Adrenal gland (tissue), 19 donors: ENCODE measurements at places on chromosomes 11 and 22. TPM values are rescaled to one million over a fixed set of nuclear protein-coding genes. Genes with fewer than 3 reads are reported as not detected.

DNA sequence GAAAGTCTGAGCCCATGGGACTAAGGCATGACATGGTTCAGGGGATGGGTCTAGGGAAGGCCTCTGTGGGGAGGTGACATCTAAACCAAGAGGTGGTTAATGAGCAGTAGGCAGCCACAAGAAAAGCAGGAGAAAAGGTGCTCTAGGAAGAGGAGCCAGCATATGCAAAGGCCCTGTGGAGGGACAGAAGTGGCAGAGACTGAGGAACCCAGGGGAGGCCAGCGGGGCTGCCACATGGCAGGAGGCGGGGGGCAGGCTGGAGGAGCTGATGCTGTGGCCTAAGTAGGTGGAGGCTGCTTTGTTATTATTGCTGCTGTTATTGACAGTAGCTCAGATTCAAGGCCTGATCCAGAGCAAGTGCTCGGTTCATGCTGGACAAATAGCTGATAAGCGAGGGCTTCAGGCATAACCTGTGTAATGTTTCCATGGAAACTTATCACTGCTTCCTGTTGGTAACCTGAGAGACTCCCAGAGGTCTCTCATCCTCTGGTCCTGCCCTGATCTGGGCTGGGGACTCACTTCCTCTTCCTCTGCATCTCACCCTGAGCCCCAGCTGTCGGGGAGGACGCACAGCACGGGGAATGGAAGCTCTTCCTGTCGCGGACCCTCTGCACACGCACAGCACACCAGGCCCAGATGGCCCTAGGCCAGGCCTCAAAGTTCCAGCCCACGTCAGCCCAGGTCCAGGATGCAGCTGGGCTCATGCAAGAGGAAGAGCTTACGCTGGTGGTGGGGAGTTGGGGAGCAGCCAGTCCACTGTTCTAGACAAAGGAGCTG, 75.2 kb upstream of the TP53I11 start:
- peaks cover 11% of the 10 kb centered on the region for H3K4me1 ChIP-seq
- H3K27me3 ChIP-seq, result no peaks in the 10 kb centered on the region
- peak; percentile 57 for DNase-seq
- H3K36me3 ChIP-seq, result no peaks in the 10 kb centered on the region
- no peak overlapping the region for H3K4me3 ChIP-seq

GRCh38 chr11:46706886-46707285, 6.1 kb downstream of the ZNF408 start:
- H3K4me3 ChIP-seq, result no peak overlapping the region
- H3K27me3 ChIP-seq, result no peaks in the 10 kb centered on the region
- H3K4me1 ChIP-seq, result peaks cover 1% of the 10 kb centered on the region
- no peak overlapping the region for H3K27ac ChIP-seq
- DNase-seq, result no peak

DNA sequence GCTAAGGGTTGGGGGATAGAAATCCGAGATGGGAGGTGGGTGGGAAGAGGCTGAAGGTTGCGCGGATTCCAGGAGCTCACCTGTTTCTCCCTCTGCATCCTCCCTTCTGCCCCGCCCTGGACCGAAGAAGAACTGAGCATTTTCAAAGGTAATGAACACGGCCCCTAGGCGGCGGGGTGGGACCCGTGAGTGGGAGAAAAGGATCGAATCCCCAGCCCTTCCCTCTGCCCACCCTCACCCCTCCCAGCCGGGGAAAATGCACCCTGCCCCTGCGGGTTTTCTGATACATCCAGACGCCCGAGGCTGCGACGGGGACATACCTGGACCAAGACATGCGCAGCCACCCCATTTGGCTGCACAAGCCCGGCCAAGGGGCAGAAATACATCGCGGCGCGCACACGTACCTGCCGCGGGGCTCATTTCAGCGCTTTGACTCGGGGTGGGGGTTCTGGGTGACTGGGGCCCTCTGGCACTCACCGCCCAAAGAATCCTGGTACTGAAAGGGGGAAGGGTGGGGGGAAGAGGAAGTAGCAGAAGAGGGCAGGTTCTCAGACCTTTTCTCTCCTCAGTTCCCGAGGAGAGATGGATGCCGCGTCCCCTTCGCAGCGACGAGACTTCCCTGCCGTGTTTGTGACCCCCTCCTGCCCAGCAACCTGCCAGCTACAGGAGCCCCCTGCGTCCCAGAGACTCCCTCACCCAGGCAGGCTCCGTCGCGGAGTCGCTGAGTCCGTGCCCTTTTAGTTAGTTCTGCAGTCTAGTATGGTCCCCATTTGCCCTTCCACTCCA, 6.0 kb downstream of the VSIG2 start:
- no peaks in the 10 kb centered on the region for H3K36me3 ChIP-seq
- H3K27ac ChIP-seq, result no peak overlapping the region
- no peak for DNase-seq
- H3K4me3 ChIP-seq, result peak overlapping the region; percentile 69

DNA sequence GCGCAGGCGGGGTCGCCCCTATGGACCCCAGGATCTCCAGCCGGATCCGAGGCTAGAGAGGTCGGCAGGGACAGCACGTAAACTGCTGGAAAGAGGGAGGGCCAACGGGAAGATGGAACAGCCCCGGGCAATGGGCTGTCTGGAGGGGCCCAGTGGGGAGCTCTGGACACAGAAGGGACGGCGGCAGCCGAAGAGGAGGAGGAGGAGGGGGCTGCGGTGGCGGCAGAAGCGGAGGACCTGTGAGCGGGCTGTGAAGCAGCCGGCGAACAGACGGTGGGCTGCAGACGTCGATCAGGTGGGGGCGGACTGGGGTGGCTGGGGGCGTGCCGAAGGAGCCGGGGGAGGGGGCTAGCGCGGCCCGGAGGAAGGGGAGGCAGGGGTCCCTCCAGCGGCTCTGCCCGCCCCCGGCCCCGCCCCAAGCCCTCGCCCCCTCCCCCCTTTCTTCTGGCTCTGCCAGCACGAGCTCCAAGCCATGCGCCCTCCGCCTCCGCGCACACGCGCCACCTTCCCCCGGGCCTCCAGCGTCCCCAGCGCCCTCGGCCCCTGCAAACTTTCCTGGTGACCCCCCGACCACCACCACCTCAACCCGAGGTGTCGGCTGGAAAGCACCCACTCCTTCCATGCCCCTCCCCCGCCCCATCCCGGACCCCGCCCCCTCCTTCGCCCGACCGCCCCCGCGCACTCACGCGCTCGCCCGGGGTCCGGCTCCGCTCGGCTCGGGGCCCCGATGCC, 432 bp downstream of the TNKS1BP1 start:
- peak overlapping the region; percentile 98 for H3K27ac ChIP-seq
- H3K4me3 ChIP-seq, result peak overlapping the region; percentile 79
- peaks cover 45% of the 10 kb centered on the region for H3K4me1 ChIP-seq
- H3K36me3 ChIP-seq, result peaks cover 44% of the 10 kb centered on the region
- DNase-seq, result peak; percentile 63

DNA sequence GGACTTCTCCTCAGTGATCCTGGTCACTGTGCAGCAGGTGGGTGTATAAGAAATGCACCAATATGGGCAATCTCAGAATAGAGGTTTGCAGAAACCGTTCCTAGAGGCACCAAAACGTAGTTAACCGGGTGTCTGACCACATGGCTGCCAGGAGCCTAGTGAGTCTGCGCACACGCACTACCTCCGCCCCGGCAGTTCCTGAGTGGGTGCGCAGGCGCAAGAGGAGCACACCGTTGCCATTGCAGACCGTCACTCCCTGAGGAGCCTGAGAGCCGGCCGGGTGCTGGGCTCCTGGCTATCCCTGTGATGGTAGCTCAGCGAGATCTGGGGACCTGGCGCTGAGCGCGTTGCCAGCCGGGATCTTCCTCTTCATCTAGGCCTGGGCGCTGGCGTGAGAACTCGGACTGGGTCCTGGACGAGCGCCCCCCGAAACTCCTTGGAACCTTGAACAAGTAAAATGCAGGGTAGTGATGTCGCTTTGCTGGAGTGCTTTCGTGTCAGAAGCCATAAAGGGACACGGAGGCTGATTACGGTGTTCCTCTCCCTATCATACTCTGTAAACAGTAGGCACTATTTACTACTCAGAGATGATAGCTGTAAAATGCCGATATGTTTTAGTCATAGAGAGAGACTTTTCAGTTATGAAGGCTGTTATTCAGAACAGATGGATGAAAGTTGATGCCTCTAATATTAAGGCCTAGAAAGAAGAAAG, at the start of gene MS4A13:
Gene MS4A13, plus strand, starts transcription at position 249 of the 712 bp plus-strand sequence. CDS start 2,692 bp downstream, outside the sequence.
- H3K27ac ChIP-seq, result no peak within 1 kb of the TSS
- no peaks in the 10 kb centered on the region for H3K27me3 ChIP-seq
- H3K4me1 ChIP-seq, result no peaks in the 10 kb centered on the region
- no peak for DNase-seq
- H3K4me3 ChIP-seq, result no peak within 1 kb of the TSS

DNA sequence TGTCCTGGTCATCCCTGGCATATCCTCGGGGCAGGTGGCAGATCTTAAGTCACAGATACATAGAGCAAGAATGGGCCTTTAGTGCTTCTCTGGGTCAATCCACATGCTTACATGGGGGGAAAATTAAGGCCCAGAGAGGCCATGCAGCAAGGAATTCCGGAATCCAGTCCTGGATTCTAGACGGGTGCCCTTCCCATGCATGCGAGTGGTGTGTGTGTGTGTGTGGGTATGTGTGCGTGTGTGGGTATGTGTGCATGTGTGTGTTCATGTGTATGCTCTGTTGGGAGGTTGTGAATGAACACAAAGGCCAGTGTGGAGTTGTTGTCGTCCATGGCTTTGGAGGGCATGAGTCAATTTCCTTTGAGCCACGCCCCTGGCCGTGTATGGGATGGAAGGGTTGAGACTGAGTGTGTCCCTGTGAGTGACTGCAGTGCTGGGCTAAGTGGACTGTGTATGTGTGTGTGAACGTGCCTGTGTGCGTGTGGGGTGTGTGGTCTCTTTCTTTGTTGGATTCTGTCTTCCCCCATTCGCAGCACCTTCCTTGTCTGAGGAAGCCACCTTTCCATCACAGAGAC, 33.4 kb upstream of the EIF3D start:
- H3K27me3 ChIP-seq, result no peaks in the 10 kb centered on the region
- DNase-seq, result no peak
- H3K27ac ChIP-seq, result no peak overlapping the region
- no peaks in the 10 kb centered on the region for H3K4me1 ChIP-seq
- no peaks in the 10 kb centered on the region for H3K36me3 ChIP-seq

DNA sequence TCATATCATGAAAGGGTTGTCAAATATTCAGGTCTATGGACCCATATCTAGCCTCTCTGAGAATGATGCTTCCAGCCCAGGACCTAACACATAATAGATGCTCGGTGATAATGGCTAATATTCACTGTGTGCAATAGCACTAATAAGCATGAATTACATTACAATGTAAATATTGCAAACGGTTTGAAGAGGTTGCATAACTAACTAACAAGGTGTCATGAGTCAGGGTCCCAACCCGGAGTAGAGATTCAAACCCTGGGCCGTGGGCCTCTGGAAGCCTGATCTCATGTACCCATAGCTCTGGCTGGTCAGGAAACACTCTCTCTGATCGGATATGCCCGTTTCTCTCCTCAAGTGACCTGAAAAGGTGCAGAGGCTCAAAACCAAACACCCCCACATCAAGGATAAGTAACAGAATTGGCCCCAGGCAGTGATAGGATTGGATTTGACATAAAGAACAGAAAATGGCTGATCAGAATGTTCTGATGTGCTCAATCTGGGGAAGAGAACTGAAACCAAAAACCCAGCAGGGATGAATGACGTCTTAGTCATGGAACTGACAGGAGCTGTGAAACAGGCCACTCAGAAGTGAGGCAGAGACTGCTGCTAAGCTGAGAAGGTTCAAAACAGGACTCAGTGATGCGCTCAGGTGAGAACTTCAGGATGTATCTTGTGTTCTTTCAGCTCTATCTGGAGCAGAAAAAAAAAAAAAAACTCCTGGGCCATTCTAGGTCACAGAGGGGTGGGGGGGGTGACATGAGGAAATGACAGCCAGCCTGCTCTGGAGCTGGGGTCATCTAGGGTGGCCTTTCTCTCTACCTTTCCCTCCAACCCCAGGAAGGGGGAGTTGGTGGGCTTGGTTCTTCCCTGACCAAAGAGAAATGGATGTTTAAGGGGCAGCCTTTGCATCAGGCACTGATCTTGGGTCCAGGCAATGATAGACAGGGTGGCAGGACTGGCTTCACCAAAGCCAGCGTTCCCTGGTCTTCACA, 6.6 kb upstream of the KCTD17 start:
- no peak overlapping the region for H3K4me3 ChIP-seq
- H3K27me3 ChIP-seq, result no peaks in the 10 kb centered on the region
- DNase-seq, result no peak
- no peak overlapping the region for H3K27ac ChIP-seq

DNA sequence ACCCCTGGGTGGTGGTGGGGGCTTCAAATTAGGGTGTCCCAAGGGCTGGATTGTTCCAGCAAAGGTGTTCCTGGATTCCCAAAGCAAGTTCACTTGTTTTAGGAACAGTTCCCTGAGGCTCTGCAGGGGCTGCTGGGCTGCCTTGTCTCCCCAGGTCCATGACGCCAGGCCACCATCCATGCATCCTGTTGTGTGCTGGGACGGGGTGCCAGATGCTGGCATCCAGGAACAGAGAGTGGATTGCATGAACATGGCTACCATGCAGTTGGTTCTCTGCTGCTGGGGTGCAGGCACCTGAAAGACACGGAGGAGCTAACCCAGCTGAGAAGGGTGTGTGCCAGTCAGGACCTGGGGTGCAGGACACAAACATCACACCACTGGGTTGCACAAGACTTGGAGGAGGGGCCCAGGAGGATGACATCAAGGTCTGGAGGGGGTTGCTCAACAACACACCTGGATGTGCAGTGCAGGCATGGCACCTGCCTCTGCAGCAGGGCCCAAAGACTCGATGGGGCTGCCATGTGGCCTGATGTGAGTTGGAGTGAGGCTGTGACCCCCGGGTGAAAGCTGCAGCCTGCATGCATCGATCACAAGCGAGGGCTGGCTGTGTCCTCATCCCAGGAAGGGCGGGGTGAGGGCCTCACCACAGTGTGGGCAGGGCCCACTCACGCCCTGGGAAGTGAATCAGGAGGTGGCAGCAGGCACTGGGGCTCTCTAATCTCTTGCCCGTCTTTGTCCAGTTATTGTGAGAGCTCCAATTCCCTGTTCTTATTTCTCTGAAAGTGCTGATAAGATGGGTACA, 74.0 kb upstream of the CLDN5 start:
- H3K27ac ChIP-seq, result no peak overlapping the region
- H3K36me3 ChIP-seq, result no peaks in the 10 kb centered on the region
- H3K4me3 ChIP-seq, result no peak overlapping the region
- DNase-seq, result no peak

The ANKK1 gene
- 0.17 TPM for total RNA-seq
